ENCODE measurements at places on chromosomes 1 and 21.

- no peak for DNase-seq
These were observed 355.6 kb downstream of the USP25 start for GRCh38 chr21:16085421-16085820.

DNA sequence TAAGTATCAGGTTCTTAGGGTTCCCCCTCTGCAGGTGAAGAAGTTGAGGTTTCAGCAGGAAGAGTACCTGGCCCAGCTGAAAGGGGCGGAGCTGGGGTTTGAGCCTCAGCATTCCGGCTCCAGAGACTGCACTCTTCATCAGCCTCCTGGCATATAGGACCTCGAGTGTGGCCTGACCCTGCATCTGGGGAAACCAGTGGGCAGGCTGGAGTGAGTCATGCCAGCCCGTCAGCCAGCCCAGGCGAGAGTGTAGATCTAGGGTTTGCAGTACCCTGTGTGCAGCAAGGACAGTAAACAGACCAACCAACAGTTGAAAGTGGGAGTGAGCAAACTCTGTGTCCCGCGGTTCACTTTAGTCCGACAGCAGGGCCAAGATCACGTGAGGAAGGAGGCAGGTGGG, 14.1 kb downstream of the MFSD2A start:
- DNase-seq, result no peak

- DNase-seq, result peak; percentile 60
These were observed at the start of gene MRPL39 for GRCh38 chr21:25607151-25608043. Gene MRPL39, minus strand, starts transcription at chr21:25607481. Its CDS starts 6 bp downstream, at chr21:25607475.

GRCh38 chr1:22287946-22288520, 145.1 kb upstream of the WNT4 start:
- DNase-seq, result no peak

DNA sequence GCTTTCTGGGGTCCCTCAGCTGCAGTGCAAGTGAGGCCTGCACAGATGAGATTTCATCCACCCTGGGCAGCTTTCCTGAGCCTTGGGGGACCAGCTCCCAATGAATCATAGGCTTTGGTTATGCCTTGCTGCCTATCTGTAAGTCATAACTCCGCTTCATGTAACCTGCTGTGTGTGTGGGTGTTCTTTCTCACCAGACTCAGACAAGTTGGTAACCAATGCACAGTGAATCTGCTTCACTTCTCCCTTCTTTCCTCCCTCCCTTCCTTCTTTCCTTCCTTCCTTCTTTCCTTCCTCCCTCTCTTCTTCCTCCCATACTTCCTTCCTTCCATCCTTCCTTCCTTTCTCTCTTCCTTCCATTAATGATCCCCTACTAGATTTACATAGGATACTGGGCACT, 34.4 kb upstream of the PSMB2 start:
- no peak for DNase-seq

- no peak for DNase-seq
These were observed 41.5 kb upstream of the TSPAN2 start for GRCh38 chr1:115130786-115131185.

GRCh38 chr1:99496067-99496466, 149.8 kb upstream of the PALMD start:
- no peak for DNase-seq

GRCh38 chr1:160401487-160401805, 1.1 kb downstream of the VANGL2 start:
- DNase-seq, result no peak

Measured in HuH-7.5 (cell line).